ENCODE measurements at places on chromosomes 12 and 14. TPM values are rescaled to one million over a fixed set of nuclear protein-coding genes. Genes with fewer than 3 reads are reported as not detected.

SYCP3 gene
- polyA plus RNA-seq = 0.05 TPM

DNA sequence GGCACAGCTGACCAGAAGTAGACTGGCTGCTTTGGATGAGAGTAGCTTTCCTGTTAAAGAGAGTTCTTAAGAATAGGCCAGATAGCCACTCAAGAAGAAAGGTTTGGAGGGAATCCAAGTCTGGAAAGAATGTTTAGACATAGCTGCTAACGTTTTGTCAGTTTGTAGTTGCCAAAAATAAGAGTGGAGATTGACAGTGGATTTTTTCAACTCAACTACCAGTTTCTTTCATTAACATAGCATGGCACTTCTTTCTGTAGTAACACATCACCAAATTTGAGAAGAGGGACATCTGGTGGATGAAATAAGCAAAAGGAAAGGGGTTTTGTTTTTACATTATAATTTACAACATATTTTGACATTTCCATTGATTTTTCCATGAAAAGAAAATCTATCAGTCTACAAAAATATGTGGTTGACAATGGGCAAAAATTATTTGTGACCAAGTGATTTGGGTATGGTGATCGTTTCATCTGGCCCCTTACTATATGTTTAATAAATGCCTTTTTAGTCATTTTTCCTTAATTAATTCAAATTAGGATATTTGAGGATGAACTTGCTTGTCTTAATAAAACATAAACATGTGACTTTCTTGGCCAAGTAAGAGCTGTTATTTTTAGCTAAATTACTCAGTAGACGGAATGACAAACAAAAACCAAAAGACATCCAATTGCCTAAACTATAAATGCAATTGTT, 71.1 kb downstream of the PTPRR start:
- no peak for DNase-seq

DNA sequence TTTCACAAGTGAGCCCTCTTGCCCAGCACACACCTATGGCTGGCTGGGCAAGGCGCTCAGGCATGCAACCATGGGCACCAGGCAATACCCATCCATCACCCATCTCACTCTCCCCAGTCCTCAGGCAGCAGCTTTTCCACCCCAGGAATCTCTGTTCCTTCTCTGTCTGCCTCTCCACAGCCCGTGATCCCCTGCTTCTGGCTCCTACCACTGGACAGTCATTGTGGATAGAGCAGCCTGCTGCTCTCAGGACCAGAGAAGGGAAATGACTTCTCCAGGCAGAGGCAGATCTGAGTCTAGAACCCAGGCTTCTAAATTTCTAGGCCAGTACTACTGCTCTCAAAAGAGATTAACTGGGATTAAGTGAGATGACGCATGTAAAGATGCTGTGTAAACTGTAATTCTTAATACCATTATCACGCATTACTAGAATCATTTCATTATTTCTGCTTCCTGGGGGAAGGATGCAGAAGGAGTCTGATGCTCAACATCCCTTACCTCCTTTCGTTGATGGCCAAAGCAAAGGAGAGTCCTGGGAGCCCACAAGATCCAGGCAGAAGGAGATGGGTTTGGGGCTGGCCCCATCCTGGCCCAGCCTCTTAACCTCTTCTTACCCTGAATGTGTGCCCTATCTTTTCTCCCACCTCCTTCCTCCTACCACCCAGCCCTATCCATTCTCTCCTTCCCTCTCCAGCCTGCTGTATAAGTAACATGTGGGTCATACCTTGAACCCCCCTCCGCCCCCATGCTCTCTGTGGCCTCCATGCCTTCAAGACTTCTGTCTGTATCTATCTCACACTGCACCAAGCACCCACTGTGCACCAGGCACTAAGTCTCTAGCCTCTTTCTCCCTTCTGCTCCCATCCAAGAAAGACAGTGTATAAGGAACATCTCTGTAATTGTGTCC, 4.8 kb upstream of the AQP5 start:
- no peak for DNase-seq

- DNase-seq = no peak
Observed at GRCh38 chr12:126481688-126482087, 1416.5 kb downstream of the AACS start.

DNA sequence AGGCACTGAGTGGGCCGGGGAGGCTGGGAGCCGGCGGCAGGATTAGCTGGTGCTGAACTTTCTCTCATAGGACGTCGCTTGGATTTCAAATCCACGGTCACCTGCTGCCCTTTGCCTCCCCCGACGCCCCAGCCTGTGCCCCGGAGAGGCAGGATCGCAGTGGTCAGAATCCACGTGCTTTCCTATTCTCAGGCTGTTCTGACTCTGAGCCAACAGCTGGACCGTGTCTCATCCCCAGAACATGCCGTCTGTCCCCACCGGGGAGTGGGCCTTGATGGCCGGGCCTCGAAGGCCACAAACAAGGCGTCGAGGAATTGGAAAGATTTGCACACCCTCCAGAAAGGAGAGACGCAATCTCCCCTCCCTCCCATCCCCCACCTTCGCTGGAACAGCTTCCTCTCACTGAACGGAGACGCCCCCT, 18.5 kb upstream of the MLXIP start:
- DNase-seq = peak; percentile 75

KRT82 gene
- not detected for polyA plus RNA-seq

AQP2 gene
- polyA plus RNA-seq = 0.77 TPM

GRCh38 chr14:68526512-68527091, 266.3 kb downstream of the ZFP36L1 start:
- DNase-seq = peak; percentile 76

- no peak for DNase-seq
Observed at GRCh38 chr14:97264516-97265230, 467.5 kb downstream of the VRK1 start.

DNA sequence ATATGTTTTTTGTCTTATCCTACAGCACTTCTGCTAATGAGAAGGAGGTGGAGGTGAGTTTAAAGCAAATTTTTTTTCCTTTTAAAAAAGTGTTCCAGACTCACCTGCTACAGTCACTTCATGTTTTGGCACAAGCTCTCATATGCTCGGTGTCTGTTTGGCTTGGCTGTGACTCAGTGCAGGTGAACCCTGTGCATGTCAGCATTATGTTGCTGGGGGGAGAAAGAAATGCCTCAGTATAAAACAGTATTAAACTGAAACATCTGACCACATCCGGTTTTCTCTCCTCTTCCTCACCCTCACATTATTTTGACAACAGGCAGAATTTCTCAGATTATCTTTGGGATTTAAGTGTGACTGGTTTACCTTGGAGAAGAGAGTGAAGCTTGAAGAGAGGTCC, 105.2 kb downstream of the DNAI7 start:
- DNase-seq = no peak

DNA sequence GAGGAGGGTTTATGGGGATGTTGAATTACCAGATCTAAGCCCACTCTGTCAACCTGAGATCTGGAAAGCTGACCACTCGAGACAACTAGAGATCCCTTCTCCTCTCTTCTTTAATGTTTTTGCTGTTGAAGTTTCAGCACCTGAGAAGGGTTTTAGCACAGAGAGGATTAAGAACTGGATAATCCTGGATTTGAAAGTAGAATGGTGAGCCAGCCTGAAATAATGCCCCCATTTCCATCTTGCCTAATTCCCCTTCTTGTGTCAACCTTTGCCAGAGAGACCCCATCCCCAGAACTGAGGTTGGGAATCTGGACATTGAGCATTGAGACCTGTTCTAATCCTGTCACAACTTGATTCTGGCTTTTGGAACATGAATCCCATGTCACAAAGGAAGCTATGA, 87.8 kb upstream of the RFLNA start:
- DNase-seq = no peak

KRT78 gene
- 0.02 TPM for polyA plus RNA-seq

- peak; percentile 15 for DNase-seq
Observed at GRCh38 chr12:24045816-24046257, 96.4 kb upstream of the SOX5 start.

GRCh38 chr14:75176142-75176820, at the start of gene TMED10:
Gene TMED10, minus strand, starts transcription at chr14:75176612. Its CDS starts 33 bp downstream, at chr14:75176579.
- DNase-seq = peak; percentile 95

DNA sequence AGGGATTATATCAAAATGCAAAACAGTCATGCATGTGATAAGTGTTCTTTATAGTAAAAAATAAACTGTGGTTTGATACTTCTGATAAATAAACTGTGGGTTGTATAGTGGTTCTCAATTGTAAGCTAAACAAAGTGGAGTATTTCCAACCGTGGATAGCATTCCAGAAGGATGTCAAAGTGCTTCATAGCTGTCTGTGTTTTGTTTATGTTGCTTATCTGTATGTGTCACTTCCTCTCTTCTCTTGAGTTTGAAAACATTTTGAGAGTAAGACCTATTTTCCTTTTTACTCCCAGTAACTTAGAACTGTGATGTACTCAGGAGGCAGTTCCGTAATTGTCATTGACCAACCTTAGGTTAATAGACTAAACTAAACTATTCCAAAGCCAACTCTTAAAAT, 415.8 kb downstream of the TMTC2 start:
- DNase-seq = no peak

- peak; percentile 94 for DNase-seq
Observed at GRCh38 chr14:23306412-23307145, at the start of gene BCL2L2. Gene BCL2L2, plus strand, starts transcription at chr14:23306833. Its CDS starts 935 bp downstream, at chr14:23307768.

- no peak for DNase-seq
Observed at GRCh38 chr12:95908573-95908972, 33.8 kb downstream of the CCDC38 start.

DDX54 gene
- polyA plus RNA-seq = 17.2 TPM

GPR65 gene
- 0.25 TPM for polyA plus RNA-seq

DNA sequence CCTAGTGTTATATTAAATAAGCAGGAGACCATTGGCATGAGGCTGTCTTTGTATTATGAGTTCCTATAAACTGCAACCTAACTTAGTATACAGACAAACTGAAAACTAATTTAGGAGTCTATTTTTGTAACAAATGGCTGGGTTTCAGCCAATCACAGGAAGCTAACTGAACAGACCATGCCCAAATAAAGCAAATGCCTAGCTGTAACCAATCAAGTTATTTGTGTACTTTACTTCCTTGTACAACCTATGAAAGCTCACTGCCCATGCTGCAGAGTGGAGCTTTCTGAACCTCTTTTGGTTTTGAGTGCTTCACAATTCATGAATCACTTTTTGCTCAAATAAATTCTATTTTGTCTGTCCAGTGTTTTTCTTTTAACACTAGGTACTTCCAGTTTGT, 41.6 kb downstream of the GUCY2C start:
- no peak for DNase-seq

DNA sequence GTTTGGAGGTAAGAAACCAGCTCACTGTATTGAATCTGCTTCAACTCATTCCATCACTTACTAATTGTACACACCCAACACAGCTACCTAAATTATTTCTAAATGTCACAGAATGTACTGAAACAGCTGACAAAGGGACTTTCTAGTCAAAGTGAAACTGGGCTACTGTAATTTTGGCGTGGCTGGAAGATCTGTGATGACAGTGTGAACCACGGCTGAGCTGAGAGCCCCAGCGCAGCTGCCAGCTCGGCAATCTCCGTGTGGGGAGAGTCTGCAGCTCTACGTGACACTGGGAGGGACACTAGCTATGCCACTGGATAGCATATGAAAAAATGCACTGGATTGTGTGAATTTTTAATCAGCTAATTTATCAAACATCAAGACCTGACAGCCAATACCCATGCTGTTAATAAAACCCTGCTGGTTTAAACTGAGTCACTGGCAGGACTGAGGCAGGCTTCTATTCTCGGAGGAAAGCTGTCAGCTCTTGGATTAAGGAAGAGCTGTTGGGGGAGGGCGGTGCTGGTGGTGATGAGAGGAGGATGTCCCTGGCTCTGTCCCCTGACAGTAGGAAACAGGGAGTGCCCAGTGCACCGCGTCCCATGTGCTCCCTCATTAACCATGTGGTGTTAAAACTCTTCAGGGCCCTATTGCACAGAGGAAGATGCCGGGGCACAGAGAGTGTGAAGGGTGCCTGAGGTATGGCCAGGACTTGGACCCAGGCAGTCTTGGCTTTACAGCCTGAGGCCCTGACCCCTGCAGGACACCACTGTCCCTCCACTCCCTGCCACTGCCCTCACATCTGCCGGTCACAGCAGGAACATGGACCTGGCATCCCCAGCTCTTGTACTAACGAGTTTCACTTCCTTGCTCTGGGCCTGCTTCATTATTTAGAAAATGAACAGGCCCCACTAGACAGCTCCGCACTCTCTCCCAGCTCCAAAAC, 13.3 kb downstream of the SLC15A4 start:
- peak; percentile 82 for DNase-seq

DNA sequence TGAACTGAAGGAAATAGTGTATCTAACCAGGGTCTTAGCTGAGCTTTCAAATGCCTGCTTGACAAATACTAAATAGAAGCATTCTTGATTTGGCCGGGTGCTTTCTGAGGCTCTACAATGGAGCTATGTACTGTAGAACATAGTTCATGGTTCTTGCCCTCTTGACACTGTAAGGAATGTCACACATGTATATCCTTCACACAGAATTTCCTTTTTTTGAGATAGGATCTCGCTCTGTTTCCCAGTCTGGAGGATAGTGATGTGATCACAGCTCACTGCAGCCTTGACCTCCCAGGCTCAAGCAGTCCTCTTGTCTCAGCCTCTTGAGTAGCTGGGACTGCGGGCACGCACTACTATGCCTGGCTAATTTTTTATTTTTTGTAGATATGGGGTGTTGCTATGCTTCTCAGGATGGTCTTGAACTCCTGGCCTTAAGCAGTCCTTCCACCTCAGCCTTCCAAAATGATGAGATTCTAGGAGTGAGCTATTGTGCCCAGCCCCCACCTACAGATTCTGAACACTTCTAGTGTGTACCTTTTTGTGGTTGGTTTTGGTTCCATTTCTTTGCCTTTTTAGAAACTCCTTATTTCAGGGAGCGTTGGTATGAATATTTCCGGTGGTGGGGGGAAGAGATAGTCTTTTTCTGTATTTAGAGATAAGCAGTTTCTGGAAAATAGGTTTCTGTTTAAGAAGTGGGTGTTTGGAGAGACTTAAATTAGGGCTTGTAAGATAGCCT, 4.2 kb downstream of the MLXIP start:
- no peak for DNase-seq

- DNase-seq = no peak
Observed at GRCh38 chr12:116808113-116809105, 70.3 kb downstream of the RNFT2 start.

DHRS7 gene
- polyA plus RNA-seq = 54.2 TPM

LETMD1 gene
- 28.2 TPM for polyA plus RNA-seq

ASB2 gene
- 112 TPM for polyA plus RNA-seq

TRPV4 gene
- polyA plus RNA-seq = 0.57 TPM

NDUFA12 gene
- 741 TPM for polyA plus RNA-seq

NIN gene
- 24.4 TPM for polyA plus RNA-seq

RASSF9 gene
- 0.95 TPM for polyA plus RNA-seq

- no peak for DNase-seq
Observed at GRCh38 chr12:123099560-123100192, 51.2 kb downstream of the PITPNM2 start.

CLEC9A gene
- not detected for polyA plus RNA-seq

DNA sequence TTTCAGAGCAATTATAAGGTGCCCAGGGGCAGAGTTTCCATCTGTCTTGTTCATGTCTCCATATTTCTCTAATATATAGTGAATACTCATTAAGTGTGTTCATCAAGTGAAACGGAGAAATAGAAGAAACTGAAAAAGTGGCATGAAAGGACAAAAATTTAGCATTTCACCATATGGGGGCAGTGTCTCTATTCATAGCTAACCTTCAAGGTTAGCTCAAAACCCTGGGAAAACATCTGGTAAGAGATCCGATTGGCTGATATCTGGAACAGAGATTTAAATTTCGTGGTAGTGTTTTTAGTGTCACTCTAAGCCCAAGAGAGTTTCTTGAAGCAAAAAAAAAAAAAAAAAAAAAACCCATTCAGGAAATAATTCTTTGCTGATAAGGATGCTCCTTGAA, 367.5 kb downstream of the DAD1 start:
- DNase-seq = no peak

ITPK1 gene
- polyA plus RNA-seq = 78.2 TPM

CIROP gene
- not detected for polyA plus RNA-seq

All from right cardiac atrium (tissue), 5 donors.